ENCODE measurements at places on chromosomes 13 and 19.

DNA sequence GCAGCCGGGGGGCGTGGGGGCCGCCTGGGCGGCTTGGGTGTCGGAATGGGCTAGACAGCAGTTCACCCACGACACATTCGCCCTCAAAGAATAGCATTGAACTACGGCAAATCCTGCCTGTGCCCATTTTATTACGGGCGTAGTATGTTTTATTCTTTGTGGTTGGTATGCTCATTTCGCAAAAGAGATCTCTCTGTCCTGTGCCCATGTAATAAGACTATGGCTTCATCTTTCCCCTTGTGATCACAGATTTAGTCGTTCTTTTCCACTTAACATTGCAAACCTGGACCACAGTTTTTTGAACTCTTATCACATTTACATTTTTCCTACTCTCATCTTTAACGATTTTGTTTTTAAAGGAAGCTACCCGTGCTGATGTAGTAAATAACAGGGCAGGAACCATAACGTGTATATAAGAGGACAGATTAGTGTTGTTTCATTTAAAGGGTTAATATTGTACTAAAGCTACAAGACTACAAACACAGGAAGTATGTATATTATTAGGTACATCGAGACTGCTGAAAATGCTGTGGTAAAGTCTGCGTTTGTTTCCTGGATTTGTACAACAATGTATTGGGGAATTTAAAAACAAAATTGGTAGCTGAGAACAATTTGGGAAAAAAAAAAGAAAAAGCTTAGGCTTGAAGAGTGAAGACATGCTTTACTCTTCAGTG is 3.2 kb upstream of the MYCBP2 start:
- peak; percentile 72 for DNase-seq

DNA sequence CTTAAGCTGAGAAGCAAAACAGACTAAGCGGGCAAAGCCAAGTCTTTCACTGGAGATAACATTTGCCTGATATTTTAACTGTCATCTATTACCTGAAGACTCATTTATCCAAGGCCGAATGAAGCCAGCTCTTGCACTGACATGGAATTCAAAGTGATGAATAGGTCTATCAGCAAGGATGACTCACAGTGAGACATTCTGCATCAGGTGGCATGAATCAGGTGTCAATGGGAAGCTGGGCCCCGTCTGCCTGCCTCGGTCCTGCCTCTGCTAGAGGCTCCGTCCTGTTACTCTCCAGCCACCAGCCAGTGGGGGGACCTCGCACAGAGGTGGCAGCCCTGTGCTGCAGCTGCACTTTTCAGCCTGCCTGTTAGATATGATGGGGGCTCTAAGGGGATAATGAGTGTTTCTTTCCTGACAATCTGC is 23.5 kb downstream of the STARD13 start:
- DNase-seq, result no peak

DNA sequence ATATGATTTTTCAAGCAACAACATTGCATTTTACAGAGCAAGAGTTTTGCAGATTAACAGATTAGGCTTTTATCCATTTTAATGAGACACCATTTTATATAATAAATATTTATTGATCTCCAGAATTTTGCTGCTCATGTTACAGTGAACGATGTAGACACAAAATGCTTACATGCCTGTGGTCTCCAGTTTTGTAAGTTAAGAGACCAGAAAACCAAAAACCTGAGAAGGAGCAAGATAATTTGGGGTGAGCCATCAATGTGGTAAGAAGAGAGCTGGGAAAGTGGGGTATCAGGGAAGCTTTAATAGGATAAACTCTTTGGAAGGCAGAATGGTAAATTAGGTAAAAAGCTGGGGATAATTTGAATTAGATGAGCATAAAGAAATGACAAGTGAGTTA is 2100.5 kb upstream of the PCDH20 start:
- DNase-seq, result no peak

- DNase-seq, result no peak
These were observed 31.2 kb upstream of the CSNK1A1L start for GRCh38 chr13:37136633-37137032.

- DNase-seq, result no peak
These were observed 5.0 kb downstream of the EBI3 start for GRCh38 chr19:4234142-4234861.

- DNase-seq, result no peak
These were observed 557.0 kb downstream of the SLITRK1 start for GRCh38 chr13:83325125-83325853.

- DNase-seq, result no peak
These were observed 3.5 kb downstream of the N4BP2L2 start for GRCh38 chr13:32535115-32535514.

GRCh38 chr13:24505256-24505655 is 7.3 kb downstream of the PARP4 start:
- peak; percentile 74 for DNase-seq

DNA sequence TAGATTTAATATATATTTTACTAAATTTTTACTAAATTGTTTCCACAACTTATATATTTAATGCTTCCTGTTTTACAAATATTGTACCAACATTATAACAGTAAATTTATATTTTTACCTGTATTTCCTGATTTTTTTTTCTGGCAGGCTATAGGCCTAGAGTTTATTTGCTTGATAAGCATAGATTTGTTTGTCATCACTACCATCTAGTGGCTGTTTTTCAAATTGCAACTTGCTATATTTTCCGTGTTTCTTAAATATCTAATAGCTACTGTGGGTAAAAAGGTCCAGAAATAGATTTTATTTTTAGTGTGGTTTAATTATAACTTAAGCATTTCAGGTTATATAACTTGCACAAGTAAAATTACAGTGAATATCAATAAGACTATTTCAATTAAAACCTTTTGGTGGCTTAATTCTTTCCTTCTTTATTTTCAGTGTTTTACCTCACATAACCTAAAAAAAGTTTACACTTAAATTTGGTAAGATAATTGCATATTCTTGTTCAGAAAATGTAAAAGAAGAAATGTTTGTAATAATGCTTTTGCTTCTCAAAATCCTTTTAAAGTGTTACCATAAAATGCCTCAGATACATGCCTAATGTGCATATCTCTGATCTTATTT is 60.6 kb downstream of the NDFIP2 start:
- DNase-seq, result peak; percentile 56

GRCh38 chr13:29081036-29081435 is 260.9 kb downstream of the MTUS2 start:
- DNase-seq, result no peak

DNA sequence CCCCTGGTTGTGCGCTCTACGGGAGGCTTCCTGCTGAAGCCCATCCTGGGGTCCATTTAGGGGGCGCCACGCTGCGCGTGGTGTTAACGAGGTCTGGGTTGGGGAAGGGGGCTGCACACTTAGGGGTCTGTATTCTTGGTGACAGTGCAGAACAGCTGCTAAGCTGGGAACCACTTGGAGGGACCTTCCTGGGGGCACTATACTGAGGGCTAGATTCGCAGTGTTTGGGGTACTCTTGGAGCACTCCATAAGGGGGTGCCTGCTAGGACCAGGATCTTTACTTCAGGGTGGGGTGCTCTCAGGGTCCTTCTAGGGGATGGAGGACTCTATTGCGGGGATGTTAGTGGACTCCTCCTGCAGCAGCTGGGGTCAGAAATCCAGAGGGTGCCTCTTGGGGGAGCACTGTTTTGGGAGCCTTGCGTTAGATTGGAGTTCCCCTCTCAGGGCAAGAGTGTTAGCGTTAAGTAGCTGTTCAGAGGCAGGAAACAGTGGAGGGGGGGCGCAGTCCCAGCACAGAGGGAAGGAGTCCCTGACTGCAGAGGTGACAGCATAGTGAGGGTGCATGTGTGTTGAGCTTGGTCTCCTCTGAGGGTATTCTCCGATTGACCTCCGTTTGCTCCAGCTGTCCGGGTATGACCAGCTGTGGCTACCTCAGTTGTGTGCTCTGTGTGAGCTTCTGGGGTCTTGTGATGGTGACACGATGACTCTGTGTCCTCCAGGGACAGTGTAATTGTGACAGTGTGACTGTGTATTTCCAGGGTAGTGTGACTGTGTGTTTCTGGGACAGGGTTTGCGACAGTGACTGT is 1.1 kb downstream of the PDE4A start:
- DNase-seq, result no peak

GRCh38 chr13:41648314-41648935 is 191.1 kb downstream of the RGCC start:
- DNase-seq, result no peak

- DNase-seq, result no peak
These were observed 82.3 kb upstream of the PDCD5 start for GRCh38 chr19:32498648-32499200.

DNA sequence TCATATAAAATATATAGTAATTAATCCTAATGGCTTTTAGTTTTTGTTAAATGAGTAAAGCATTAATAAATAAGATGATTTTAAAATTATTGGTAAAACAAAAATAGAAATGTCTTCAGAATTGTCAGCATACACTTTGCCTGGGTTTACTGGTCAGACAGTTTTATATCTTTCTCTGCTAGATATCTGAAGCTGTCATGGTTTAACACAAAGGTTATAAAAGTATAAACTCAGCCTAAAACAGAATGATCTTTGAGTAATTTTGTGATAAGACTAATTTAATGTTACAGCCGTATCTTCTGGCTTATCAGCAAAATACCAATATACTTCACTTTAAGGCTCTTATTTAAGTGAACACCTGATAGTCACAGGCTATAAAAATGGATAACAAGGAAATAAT is 17.8 kb upstream of the NAA16 start:
- no peak for DNase-seq

Data from GF-D8 (cell line).